ENCODE measurements at places on chromosomes 13 and 19.
A peak's percentile ranks its signal among the peaks of the same experiment; 100 is the strongest.

DNA sequence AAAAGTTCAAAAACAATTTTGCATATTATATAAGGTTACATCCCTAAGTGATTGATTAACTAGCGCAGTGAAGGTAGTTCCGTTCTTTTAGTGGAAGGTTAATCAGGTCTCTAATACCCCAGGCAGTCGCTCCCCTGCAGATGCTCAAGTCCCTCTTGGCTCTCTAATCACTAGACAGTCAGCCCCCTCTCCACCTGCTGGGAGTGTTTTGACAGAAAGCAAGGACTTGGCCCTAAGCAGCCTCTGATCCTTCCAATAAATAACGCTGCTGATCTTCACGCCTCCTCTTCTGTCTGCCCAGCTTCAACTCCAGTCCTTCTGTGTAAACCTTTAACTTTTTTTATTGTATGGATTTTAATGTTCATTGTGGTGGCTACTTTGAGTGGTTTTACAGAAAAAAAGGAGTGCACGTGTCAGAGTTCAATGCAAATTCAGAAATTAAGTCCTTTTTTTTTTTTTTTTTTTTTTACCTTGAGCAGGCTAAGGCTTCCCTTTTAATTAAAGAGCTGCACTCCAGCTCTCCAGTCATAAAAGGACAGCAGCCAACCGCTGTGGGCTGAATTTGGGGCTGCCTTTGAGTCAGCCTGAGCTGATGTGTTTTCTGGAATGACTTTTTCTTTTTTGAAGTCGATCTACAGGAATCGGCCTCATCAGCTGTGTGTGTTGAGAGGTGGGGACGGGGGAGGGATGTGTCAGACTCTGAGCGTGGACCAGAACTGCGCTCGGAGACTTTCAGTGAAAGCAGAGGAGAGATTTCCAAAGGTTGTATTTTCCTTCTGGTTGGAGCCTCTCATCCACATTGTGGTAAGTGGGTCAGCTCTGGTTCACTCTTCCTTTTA, 33.8 kb upstream of the MYO16 start:
- no peak for DNase-seq

DNA sequence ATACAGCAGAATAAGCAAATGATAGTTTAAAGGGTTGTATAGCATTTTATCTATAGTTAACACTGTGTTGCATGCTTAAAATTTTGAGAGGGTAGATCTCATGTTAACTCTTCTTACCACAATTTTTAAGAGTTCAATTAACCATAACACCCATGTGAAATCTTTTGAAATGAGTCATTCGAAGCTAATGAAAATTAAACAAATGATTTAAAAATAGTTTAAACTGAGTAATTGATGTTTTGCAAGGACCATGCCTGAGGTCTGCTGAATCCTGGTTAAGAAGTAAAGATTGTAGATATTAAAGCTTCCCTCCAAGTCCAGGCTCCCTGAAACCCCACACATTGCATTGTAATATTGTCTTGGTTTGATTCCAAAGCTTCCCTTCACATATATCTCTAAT, 176.7 kb upstream of the RNF113B start:
- no peak for DNase-seq

DNA sequence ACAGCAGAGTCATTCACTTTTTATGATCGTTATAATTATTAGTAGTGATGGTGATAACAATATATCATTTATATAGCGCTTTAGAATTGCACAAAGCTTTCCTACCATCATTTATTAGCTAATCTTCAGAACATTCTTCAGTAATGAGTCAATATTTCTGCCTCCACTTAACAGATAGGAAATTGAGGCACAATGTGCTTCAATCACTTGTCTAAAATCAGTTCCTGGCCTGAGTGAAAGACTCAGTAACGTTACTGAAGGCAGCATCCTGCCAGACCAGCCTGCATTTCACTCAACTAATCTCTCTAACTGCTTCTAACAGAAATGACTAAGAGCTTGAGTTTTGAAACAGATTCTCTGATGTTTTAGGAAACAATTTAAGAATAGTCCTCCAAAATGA, 412.1 kb downstream of the MZT1 start:
- DNase-seq, result no peak

DNA sequence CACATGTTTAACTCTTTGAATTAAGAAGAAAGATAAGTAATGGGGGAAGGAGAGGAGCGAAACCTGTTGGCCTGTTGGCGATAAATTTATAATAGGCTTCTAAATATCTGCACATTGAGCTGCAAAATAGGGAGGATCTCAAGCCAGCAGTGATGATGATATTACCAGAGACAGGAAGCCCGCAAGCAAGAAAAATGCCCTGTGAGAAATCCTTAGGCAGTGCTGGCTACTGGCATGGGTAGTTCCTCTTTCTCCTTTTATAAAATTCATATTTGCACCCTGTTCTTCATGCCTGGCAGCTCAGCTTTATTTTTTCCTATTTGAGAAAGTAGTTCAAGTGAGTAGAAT, 858 bp upstream of the USP12 start:
- peak; percentile 19 for DNase-seq

GRCh38 chr13:65553096-65553727, 1676.9 kb downstream of the PCDH9 start:
- no peak for DNase-seq

DNA sequence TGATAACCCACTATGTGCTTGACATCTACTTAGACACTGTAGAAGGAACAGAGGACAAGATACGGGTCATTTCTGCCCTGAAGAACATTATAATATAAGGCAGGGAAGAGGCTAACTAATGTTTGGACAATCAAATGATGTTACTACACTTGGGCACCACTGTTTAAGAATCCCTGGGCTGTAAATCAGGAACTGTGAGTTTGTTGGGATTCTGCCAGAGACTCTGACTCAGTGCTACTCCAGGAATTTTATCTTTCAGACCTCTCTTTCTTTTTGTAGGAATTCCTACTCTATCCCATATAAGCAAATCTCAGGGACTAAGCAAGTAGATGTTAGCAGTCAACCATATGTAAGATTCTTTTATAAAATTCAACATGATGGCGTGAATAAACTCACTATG, 3.1 kb upstream of the ZNF471 start:
- DNase-seq, result no peak

GRCh38 chr19:15562861-15563260, 52.2 kb upstream of the CYP4F8 start:
- DNase-seq, result peak; percentile 19

GRCh38 chr13:24280720-24281119, 28.7 kb upstream of the C1QTNF9 start:
- DNase-seq, result no peak

- peak; percentile 91 for DNase-seq
Observed at GRCh38 chr13:30743319-30744055, 8.1 kb downstream of the ALOX5AP start.

GRCh38 chr13:46773541-46773940, 23.4 kb downstream of the ESD start:
- DNase-seq, result no peak

DNA sequence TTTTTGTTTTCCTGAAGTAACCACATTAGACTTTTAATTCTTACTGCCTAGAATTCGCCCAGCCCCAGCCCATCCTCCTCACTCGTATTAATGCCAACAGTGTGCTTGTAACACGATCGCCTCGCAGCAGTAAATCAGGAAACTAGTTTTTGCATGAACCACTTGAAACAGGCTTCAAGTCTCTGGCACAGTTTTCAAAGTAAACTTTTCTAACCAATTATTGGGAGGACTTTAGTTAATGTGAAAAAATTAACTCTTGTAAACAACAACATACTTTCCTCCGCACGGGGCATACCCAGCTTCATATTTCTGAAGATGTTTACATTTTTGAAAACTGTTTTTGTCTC, 39.2 kb downstream of the TNFRSF19 start:
- peak; percentile 67 for DNase-seq

DNA sequence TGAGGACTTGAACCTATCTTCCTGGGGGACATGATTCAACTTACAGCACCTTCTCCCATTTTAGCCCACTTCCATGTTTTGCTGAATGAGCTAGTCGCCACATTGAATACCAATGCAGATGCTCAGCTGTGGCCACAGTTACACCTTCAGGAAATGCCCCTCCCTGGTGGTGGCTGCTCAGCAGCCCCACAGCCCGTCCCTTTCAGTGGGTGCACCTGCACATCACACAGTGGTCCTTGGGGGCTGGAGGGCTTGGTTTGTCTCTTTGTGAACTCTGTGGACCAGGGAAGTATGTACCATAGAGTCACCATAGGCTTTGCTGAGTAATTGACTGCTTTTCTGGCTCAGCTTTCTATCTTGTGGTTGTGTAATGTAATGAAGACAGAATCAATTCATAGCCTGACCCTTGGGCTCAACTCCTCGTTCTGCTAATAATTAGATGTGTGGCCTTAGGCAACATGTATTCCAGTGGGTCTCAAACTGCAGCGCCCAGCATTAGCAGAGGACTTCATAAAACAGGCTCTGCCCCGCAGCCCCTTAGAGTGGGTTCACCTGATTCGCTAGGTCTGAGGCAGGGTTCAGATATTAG, 48.1 kb upstream of the FARP1 start:
- DNase-seq, result no peak

DNA sequence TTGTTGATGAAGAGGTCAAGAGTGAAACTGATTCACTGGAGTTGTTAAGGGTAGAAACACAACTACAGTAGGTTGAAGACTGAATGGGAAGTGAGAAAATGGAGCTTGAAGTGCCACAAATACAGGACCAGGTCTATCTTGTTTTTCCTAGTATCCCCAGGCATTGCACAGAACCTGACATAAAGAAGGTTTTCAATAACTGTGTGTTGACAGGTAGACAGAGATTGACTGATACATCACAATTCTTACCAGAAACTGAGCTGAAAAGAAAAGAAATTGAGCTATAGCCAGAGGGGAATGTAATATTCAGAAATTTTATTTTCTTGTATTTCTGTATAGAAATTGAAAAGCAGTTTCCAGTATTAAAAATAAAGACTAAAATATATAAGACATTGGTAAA, 767.7 kb downstream of the PCDH17 start:
- no peak for DNase-seq

- DNase-seq, result no peak
Observed at GRCh38 chr13:33105387-33106005, 89.3 kb downstream of the KL start.

GRCh38 chr19:6088602-6089049, 21.7 kb downstream of the RFX2 start:
- DNase-seq, result no peak

DNA sequence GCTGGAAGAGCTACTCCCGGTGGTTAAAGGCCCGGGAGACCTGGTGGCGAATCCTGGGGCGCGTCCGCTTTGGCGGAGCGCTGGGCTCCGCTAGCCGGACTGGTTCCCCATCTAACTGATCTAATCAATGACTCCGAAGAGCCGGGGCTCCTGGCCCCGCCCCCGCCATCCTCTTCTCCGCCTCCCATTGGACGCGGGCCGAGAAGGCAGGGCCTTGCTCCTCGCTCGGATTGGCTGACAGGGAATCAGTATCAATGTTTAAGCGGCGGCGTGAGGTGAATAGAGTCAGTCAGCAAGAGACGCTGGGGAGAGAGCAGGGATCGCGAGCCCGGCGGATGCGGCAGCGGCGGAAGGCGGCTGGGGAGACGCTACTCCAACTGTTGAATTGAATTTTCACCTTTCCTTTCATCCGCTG, 1.7 kb upstream of the PCDH17 start:
- DNase-seq, result peak; percentile 69

DNA sequence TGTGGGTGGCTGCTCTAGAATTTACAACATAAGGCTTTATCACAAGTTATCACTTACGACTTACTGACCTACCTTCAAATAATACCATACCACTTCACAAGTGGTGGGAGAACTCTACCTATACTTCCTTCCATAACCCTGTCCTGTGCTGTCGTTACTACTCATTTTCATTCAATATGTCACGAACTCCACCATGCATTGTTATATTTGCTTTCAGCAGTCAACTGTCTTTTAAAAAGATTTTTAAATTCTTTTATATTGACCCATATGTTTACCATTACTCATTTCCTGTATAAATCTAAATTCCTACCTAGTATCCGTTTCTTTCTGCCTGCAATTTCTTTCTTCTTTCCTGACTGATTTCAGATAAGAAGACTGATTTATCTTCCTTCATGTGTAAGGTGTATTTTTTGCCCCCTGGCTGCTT, 200.0 kb downstream of the KLF12 start:
- no peak for DNase-seq

DNA sequence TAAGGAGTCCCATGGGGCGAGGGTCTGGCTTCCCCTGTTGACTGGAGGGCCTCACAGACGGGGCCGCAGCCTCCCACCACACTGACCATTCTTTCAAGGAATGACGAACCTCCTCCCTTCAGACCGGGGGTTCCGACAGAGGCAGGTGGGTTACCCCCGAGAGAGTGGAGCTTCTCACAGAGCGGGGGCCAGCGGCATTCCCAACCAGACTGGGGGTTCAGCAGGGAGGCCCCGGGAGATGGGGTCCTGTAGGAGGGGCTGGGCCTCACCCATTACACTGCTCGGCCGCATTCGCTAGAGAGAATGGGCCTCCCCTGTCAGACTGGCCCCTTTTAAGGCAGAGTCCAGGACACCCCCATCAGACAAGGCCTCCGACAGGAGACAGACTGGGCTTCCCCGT, 15.6 kb upstream of the C2CD4C start:
- no peak for DNase-seq

DNA sequence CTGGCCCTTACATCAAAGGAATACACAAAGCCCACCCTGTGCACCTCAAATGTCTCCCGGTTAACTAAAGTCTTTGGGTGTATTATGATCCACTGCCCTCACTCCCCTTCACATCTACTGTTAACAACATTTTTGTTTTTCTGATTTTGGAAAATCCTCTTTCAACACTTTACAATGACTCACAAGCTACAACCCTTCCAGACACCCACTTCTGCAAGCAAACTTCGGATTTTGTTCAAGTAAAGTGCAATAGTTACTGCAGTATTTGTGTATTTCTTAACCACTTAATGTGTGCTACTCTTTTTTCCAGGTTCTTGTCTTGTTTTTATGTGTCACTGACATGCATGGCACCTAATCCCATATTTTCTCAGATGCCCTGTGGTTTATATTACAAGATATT, 101.1 kb downstream of the EDNRB start:
- no peak for DNase-seq

- DNase-seq, result no peak
Observed at GRCh38 chr13:110348309-110349105, 41.4 kb downstream of the COL4A2 start.

GRCh38 chr13:86710896-86711295, 911.7 kb upstream of the SLITRK6 start:
- DNase-seq, result no peak

- no peak for DNase-seq
Observed at GRCh38 chr13:63900406-63900805, 2484.8 kb upstream of the PCDH20 start.

DNA sequence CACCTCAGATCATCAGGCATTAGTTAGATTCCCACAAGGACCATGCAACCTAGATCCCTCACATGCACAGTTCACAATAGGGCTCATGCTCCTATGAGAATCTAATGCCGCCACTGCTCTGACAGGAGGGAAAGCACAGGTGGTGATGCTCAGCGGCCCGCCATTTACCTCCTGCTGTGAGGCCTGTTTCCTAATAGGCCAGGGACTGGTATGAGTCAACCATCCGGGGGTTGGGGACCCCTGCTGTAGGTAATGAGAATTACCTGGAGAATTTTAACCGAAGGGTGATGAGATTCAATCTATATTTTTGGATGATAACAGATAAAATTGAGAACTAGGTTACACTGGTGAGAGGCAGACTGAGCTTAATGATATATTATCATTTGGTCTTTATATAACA, 101.4 kb downstream of the LACC1 start:
- no peak for DNase-seq

GRCh38 chr19:22735911-22736645, 47.9 kb downstream of the ZNF99 start:
- DNase-seq, result no peak

- no peak for DNase-seq
Observed at GRCh38 chr13:42660333-42660965, 86.5 kb downstream of the TNFSF11 start.
